ENCODE measurements at places on chromosomes 7 and 10.

- no peak for DNase-seq
Measured at GRCh38 chr7:158368449-158368848, 219.2 kb downstream of the PTPRN2 start.

- no peak for DNase-seq
Measured at GRCh38 chr7:23385140-23385539, 85.2 kb downstream of the IGF2BP3 start.

- no peak for DNase-seq
Measured at GRCh38 chr7:154914996-154915380, 87.9 kb downstream of the PAXIP1 start.

DNA sequence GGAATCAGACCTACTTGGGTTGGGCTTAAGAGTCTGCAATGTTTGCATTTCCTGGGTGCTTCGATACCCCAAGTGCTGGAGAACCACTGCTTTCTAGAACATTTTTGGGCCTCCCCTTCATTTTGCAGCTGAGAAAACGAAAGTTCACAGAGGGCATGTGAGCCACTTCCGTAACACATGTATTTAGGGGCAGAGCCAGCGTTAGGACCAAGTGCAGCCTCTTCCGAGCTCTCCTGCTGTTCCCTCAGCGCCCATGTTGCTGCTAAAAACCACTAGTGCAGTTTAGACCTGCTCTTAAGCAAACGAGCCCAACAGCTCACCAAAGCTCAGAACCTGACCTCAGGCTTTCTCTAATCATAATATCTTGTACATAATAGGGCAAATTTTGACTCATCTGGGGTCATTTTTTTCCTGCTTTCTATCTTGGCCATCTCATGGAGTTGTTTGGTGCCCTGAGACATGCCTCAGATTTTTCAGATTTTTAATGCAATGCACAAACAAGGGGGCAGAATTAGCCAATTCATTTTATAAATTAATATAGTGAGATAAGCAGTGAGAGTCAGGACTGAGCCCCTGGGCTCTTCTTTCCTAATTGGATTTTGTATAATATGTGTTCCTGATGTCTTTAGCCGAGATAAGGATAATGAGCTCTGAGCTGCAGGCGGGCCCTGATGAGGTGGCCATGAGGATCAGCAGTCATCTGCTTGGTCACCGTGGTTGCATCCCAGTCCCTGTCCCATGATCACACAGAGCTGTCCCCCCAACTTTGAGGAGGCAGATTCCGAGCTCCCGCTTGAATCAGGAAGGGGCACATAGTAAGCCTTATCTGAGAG lies 12.9 kb downstream of the BAG3 start:
- no peak for DNase-seq

- no peak for DNase-seq
Measured at GRCh38 chr7:105202616-105203015, 186.1 kb downstream of the SRPK2 start.

- DNase-seq = no peak
Measured at GRCh38 chr7:30842542-30843451, 68.9 kb upstream of the AQP1 start.

- no peak for DNase-seq
Measured at GRCh38 chr10:97830064-97830463, 19.6 kb upstream of the GOLGA7B start.

GRCh38 chr7:101857358-101857811 lies 40.0 kb downstream of the CUX1 start:
- DNase-seq = no peak

- no peak for DNase-seq
Measured at GRCh38 chr7:143256932-143257331, 6.3 kb upstream of the GSTK1 start.

GRCh38 chr7:123782071-123782798 lies 33.4 kb upstream of the WASL start:
- no peak for DNase-seq
